ENCODE measurements at places on chromosomes 5 and 9. TPM values are rescaled to one million over a fixed set of nuclear protein-coding genes. Genes with fewer than 3 reads are reported as not detected.

- DNase-seq: no peak
Observed at GRCh38 chr5:72232838-72233237, 87.2 kb downstream of the MRPS27 start.

DNA sequence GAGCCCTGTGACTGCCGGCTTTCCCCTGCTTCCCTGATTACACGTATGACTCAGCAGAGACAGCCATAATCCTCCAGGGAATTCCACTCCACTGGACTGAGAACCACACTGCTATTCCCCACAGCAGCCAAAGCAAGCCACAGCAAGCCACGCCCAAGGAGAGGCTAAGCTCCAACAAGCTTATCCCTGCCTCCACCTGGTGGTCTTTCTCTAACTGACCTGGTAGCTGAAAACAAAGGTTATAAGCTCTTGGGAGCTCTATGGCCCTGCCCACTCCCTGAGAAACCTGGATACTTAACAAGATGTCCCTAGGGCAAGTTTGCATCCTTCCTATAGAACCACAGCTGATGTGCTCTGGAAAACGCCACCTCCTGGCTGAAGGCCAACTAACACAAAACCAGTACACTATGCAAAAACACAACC, 613.7 kb upstream of the CDH18 start:
- DNase-seq: no peak

DNA sequence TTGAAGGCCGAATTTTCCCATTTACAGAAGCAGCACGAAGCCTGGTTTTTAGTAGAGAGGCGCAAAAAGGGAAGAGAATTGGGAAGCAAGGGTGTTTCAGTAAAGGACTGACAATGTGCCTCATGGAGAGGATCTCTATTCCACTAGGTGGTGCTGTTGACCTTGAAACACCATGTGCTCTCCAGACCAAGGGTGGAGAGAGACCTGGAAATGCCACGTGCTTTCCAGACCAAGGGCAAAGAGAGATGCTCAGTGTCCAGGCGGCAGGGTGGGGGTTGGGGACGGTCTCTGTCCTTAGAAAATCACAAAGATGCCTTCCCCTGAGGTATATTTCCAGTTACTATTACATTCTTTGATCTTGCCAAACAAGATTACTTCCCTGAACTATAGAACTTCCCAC, 425.3 kb downstream of the CSNK1G3 start:
- DNase-seq: peak; percentile 71

DNA sequence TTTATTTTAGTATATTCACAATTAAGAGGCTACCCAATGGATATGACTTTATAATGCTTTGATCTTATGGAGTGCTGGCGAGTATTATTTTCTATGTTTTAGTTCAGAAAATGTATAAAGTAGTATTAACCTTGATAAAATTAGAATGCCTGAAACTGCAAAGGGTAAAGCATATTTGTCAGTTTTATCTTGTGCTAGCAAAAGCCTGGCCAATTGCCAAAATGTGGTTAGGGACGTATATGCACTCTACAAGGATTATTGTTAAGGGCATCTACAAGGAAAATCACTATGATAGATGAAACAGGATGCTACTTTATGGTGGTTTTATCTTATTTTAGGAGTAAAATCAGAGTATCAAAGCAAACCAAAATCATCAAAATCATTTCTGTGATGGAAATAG, 281.7 kb downstream of the CCDC171 start:
- peak; percentile 22 for DNase-seq

DNA sequence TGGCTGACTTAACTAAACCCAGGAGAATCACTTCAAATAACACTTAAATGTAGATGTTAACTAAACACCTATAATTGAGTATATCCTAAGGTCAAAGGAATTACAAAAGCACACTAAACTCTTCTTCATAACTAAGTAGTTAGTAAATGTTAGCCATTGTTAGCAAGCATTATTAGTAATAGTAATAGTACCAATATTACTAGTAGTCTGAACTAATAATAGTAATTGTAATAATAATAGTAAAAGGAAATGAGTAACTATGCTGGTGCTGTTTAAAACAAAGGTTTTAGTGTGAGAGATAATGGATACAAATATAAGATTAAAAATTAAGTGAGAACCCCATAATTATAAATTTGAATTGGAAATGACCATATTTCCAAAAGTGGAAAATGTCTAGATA, 641.9 kb upstream of the RORB start:
- no peak for DNase-seq

DNA sequence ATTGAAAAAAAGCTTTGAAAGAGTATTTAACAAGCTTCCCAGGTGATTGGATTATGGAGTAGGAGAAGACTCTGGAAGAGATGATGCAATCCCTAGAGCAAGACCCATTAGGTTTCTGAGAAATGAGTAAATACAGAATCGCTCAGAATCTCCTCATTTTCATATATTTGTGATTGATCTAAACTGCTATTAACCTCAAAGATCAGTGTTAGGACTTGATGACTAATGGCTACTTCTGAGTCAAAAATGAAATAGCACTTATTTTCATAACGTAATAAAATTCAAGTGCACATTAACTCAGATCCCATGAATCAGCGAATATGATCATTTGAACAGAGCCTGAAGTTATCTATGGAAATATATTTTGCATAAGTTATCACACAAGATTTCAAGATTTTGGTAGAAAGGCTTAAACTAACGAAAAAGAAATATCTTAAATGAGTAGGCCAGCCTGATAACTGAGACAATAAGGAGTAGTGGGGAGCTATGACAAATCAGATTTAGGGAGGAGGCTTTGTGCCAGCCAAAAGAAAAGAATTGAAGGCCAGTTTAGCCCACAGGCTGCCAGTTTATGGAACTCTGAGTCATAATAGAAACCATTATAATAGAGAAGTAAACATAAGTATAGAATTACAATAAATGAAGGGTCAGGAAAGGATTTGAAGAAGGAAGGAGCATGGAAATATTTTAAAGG, 106.7 kb upstream of the OSMR start:
- no peak for DNase-seq

GRCh38 chr5:96506376-96506775, 73.3 kb upstream of the PCSK1 start:
- no peak for DNase-seq

DNA sequence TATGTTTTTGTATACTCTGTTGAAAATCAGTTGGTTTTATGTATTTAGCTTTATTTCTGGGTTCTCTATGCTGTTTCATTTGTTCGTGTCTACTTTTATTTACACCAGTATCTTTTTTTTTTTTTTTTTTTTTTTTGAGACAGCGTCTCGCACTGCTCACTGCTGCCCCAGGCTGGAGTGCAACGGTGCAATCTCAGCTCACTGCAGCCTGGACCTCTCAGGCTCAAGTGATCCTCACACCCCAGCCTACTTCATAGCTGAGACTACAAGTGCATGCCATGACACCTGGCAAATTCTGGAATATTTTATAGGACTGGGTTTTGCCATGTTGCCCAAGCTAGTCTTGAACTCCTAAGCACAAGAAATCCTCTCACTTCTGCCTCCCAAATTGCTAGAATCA, 869.4 kb upstream of the CDH6 start:
- no peak for DNase-seq

GRCh38 chr9:121915304-121915625, 177.8 kb downstream of the TTLL11 start:
- DNase-seq: no peak

- DNase-seq: peak; percentile 83
Observed at GRCh38 chr5:68652534-68652965, 437.0 kb downstream of the PIK3R1 start.

DNA sequence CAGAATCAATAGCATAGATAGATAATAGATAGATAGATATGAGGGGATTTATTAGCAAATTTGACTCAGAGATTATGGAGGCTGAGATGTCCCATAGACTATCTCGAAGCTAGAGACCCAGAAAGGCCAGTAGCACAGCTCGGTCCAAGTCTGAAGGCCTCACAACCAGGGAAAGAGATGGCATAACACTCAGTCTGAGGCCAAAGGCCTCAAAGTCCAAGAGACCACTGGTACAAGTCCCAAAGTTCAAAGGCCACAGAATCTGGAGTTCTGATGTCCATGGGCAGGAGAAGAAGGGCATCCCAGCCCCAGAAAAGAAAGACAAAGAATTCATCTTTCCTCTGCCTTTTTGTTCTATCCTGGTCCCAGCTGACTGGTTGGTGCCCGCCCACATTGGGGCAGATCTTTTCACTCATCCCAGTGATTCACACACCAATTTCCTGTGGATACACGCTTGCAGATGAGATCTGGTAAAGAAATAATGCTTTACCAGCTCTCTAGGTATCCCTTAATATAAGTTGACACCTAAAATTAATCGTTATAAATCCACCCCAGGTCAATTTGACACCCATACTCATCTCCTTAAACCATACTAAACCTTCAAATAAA, 127.8 kb upstream of the FBN2 start:
- DNase-seq: no peak

GRCh38 chr9:77960356-77961153, 71.1 kb downstream of the GNAQ start:
- DNase-seq: no peak

DNA sequence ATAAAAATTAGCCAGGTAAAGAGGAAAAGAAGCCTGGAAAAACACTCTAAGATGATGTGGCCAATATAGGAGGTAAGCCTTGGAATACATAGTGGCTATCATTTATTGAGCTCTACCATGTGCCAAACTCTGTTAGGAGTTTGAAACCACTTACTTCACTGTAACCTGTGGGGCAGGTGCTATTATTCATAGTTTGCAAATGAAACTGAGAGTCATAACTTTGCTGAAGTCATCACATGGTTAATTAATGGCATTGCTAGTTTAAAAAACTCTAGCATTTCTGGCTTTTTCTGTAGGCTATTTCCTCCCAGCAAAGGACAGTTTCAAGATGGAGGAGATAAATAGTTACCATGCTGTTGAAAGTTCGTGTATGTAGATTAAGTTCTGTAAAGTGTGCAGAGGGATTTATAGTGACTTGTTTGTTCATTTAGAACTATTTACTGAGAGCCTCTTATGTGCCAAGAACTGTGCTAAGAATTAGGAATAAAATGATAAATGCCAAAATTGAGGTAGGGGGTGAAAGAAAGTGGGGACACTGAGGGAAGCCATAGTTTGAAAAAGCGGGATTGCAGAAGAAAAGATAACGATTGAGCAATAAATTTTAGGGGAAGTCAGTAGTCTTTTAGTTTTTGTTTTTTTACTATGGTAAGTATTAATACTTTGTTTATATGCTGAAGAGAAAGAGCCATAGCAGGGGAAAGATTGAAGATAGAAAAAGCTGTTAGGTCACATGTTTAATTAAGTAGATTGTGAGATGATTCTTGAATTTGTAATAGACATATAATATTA, 57.2 kb downstream of the WDR70 start:
- DNase-seq: no peak

DNA sequence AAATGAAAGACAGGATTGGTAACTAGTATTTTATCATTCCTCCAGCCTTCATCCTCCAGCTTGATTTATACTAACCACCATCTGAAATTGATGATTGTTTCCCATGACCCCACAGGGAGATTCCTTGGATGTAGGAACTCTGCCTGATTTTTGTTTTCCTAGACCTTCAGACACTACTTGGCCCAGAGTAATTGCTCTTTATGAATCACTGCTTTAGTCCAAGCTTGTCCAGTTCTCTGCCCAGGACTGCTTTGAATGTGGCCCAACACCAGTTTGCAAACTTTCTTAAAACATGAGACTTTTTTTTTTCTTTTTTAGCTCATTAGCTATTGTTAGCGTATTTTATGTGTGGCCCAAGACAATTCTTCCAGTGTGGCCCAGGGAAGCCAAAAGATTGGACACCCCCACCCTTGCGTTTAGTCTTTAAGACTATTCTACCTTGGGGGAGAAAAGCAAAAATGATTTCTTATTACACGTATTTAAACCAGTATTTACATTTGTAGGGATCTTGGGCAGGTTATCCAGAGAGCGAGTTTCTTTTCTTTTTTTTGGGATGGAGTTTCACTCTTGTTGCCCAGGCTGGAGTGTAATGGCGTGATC, 18.4 kb downstream of the BASP1 start:
- DNase-seq: peak; percentile 51

- no peak for DNase-seq
Observed at GRCh38 chr9:94166976-94167346, 82.7 kb downstream of the PTPDC1 start.

DNA sequence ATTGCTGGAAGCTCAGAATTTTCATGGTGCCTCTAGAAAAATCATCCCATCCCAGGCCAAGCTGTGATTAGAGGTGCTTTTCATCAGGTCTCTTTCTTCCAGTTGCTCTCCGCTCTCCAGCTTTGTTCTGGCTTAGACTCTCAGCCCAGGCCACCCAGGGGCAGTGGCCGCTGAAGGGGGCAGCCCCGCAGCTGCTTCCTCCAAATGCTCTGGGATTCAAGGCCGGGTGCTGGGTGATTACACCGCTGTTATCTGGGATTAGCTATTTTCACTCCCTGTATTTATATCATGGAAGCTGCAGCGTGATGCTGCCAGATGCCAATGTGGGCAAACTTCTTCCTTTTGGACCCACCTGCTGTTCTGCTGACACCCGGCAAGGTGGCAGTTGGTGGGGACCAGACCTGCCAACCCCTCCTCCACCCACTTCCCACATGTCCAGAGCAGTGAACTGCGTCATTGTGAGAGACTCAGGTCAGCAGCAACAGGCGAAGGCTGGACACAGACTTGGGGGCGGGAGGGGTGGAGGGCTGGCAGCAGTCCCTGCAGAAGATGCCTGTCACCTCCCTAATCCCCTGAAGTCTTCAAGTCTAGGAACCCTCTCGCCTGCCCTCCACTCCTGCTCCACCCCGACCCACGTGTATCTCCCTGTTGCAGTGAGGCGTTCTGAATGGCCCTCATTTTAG, 33.9 kb upstream of the NKX2-5 start:
- no peak for DNase-seq

- DNase-seq: no peak
Observed at GRCh38 chr5:132456987-132457361, 33.6 kb downstream of the IRF1 start.

DNA sequence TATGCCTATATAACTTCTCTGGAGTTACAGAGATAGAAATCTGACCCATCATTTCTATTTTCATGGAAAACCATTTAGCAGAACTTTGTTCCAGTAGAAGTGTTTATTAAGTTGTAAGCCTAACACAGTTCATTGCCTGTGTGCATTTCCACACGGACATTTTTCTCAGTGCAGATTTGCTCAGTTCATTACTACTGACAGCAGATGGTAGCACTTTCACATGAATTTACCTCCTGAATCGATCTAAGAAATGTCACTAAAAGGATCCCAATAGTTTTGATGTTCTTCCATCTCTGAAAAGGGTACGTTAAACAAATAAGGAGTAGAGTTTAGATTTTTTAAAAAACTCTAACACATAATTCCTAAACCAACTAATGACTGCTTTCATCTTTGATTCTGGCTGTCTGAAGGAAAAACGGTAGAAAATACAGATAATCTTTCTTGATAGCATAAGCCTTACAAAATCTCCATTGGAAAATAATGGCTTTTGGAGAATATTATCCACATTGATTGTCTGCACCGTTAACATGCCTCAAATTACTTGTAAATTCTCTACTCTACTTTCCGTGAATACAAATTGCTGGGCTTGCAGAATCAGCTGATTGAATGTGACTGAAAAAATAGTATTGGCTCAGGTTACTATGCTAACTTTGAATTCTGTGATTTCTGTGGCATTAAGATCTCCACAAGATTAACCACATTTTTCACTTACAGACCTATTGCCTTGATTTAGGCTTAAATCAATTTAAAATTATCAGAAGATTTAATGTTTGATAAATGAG, 33.1 kb downstream of the RPS23 start:
- peak; percentile 8 for DNase-seq

GRCh38 chr9:134689321-134690181, 47.9 kb downstream of the COL5A1 start:
- peak; percentile 74 for DNase-seq

- DNase-seq: no peak
Observed at GRCh38 chr5:174876-175465, 16.3 kb upstream of the LRRC14B start.

EIF4E1B gene
- not detected for total RNA-seq

NAIP gene
- 6.4 TPM for total RNA-seq

GSN gene
- 254 TPM for total RNA-seq

COL27A1 gene
- total RNA-seq: 23.3 TPM

FBN2 gene
- 81.6 TPM for total RNA-seq

IFNK gene
- not detected for total RNA-seq

Measured in fibroblast of villous mesenchyme (primary cell).